Progenitor cell of endocrine pancreas (in vitro differentiated cells): ENCODE measurements at places on chromosomes 7 and 10. TPM values are rescaled to one million over a fixed set of nuclear protein-coding genes. Genes with fewer than 3 reads are reported as not detected.

DNA sequence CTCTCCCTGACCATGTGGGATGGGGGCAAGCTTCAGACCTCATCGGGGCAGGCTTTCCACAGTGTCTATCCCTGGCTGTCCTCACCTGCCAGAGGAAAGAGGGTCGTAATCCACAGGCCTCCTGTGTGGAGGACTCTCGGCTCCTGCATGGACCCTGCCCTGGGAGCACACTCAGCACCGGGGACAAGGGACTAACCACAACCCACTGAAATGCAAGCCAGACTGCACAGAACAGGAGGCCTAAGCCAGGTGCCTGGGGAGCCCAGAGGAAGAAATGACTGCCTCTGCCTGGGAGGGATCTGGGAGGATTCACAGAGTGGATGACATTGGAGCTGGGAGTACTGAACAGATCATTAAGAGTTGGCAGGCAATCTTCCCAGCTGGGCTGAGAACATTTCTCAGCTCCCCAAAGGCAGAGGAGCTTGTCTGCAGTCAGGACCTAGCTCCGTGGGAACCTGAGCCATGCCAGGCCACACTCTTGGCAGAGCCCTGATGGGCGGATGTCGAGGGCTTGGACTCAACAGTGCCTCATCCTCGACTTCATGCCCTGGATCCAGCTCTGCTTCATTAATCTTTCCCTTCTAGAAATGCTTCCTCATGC lies 213.4 kb downstream of the USP6NL start:
- DNase-seq: no peak

- DNase-seq: peak; percentile 53
Measured at GRCh38 chr10:63520500-63521415, at the start of gene REEP3. Gene REEP3 (plus strand): TSS chr10:63521401. CDS start chr10:63521546, 145 bp downstream.

DNA sequence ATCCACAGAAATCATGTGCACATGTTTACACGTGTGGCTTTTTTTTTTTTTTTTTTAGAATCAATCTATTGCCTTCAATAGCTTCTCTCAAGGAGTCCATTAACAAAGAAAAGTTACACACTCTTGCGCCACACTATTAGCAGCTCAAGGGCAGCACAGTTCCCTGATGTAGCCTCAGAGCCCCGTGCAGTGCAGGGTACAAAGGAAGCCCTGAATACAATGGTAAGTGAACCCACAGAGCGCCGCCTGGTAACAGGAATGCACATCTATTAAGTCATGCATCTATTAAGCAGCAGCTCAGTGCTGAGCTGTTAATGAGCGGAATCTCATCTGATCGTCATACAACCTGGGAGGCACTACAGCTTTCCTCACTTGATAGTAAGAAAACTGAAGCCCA lies 113.7 kb upstream of the PDLIM1 start:
- DNase-seq: no peak

GRCh38 chr10:29635711-29636144 lies 957 bp upstream of the SVIL start:
- DNase-seq: peak; percentile 30

PNLIPRP3 gene
- not detected in 2 replicates for total RNA-seq

MRC1 gene
- total RNA-seq: 0.04 TPM in 1 of 2 replicates, not detected in the other

NPSR1 gene
- not detected in 2 replicates for total RNA-seq

SPDYE2B gene
- total RNA-seq: not detected in 2 replicates
